ENCODE measurements at places on chromosomes 3 and 15. TPM values are rescaled to one million over a fixed set of nuclear protein-coding genes. Genes with fewer than 3 reads are reported as not detected.
A peak's percentile ranks its signal among the peaks of the same experiment; 100 is the strongest.

DNA sequence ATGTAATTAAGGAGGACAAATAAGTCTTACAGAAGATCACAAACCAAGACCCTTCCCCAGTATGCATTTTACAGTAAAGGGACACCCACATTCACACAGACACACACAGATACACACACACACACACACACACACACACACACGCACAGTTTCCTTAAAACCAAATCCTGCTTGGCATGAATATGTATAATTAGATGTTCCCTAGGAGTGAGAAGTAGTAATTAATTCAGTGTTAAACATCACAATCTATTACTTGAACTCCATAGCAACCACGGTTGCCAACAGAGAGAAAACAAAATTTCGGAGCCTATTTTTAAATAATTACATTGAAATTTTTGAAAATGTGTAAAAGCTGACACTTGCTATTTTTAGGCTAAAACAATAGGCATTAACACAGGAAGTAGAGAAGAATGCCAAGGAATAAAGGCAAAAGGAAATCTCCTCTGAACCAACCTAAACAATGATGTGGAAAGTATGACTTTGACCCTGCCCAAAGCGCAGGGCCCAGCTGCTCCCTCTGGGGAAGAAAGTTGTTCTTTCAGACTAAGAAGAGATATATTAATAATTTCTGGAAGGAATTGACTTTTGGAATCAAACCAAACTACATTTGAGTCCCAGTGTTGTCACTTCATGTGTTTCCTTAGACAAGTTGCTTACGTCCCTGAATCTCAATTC, 215.3 kb downstream of the CPNE4 start:
- no peak for DNase-seq

GRCh38 chr3:65886391-65886790, 152.3 kb downstream of the MAGI1 start:
- no peak for DNase-seq

The PEX11A gene
- 3.8 TPM for total RNA-seq

DNA sequence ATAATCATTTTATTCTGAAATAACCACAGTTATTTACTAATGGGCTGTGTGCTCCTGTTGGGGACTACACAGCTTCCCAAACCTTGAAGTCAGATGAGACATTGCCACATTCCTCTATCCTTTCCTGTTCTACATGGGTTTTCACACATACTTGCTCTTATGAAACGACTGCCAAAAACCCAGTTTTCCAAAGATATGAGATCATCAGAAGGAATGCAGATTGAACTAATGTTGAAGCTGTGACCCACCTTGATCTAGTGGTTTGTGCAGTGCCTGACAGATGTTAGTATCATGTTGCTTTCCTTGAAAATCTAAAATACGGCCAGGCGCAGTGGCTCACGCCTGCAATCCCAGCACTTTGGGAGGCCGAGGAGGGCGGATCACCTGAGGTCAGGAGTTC, 144.6 kb downstream of the VGLL4 start:
- DNase-seq = no peak

The OR5K2 gene
- total RNA-seq = not detected

The ALDH1A2 gene
- total RNA-seq = 0.86 TPM

The HPS3 gene
- 35.8 TPM for total RNA-seq

- no peak for DNase-seq
Observed at GRCh38 chr3:162428192-162428591, 931.6 kb downstream of the OTOL1 start.

DNA sequence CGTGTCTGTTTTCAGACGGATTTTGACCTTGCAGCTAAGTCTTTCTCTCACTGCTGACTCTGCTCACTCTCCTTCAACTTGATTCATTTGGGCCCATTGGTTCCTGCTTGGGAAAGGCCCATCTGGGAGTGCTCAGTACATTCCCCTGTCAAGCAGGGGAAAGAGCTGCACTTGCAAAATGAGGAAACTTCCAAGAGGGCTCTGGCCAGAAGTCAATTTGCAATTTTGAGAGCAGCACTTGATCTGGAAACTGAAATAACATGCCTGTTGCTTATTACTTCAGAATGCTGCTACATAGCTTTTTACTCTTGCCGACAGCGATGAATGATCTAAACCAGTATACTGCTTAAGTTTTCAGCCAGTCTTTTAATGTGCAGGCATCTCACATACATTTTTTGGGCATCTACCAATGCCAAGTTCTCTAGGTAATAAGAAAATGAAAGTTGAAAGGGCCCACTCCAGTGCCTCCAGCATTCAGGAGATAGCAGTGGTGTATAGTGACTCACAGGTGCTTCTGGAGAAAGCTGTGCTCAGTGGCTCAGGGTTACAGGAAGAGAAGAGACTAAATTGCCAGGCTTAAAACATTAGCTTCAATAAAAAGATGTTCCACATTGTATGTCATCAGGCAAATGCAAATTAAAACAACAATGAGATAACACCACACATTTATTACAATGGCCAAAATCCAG, 70.1 kb upstream of the RORA start:
- no peak for DNase-seq

DNA sequence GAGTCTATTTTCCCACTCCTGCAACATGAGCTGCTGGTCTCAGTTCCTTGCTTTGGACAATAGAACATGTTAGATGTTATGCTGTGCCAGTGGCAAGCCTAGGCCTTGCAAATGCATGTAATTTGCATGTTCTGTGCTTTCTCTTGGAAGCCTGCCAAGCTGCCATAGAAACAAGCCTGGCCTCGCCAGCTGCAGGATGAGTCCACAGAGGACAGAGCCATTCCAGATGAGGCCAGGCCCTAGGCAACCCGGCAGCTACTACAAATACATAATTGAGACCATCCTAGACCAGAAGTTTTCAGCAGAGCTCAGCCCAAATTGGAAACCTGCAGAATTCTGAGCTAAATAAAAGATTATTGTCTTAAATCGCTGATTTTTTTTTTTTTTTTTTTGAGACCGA, 39.6 kb downstream of the TRIM69 start:
- DNase-seq = no peak

DNA sequence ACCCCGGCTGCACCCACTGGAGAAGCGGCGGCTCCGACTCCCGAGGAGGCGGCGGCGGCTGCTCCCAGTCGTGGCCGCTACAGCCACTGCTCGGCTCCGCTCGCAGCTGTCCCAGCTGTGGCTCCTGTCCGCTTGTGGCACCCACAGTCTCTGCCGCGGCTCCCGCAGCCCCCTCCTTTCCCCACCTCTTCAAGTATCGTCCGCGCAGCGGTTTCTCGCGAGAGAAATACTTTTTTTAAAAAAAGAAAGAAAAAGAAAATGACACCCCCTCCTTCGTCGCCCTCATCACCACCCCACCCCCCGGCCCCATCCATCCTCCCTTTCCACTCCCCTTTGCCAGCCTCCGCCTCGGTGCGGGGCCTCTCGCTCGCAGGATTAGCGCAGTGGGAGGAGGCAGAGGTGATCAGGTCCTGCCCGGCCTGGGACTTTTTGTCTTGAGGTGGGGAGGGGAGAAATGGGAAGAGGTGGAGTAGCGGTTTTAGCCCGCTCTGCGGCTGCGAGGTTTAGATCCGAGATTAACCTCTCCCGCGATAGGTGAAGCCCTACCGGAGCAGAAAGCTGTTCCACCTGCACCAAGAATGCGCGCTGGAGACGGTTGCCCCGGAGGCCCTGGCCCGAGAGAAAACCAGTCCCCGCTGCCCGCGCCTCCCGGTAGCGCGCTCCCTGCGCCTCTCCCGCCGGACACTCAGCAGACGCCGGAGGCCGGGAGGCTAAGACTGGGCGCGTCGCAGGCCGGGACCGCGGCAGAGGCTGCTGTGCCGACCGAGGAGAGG, at the start of gene FBN1:
FBN1 (minus strand) TSS at position 152 of the 773 bp plus-strand sequence. CDS start 940 bp downstream, outside the sequence.
- peak; percentile 55 for DNase-seq

The LZTFL1 gene
- 8.0 TPM for total RNA-seq

DNA sequence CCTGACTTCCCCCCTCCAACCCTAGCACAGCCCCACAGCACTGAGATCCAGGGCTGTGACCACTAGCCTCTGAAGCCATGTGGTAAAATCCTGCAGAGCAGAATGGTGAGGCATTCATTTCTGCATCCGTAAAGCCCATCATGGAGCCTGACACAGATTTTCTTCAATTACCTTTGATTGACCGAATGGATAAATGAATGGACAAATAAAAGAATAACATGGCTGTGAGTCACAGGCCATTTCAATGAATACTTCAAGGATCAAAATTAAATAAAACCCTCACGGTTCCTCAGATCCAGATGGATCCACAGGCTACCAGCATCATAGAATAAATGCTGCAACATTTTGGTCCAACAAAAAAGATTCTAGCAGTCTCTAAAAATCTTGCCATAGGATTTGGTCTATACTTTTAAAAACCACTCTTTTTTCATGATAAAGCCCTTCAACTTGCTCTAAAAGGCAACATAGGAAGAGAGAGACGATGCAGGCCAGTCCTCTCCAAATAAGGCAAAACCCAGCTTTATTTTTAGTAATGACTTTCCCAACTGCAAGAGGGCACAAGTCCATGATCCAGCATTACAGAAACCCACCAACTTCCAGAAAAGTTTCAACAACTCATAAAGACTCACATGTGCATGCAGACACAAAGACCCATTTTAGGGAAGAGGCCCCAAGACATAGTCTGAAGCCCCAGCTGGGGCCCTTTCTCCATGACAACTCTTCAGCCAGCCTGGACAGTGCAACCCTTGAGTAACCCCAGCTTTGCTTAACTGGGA, 52.4 kb upstream of the MRPS22 start:
- DNase-seq = no peak

- DNase-seq = no peak
Observed at GRCh38 chr15:63851431-63851830, 17.7 kb upstream of the HERC1 start.

The WDR93 gene
- not detected for total RNA-seq

DNA sequence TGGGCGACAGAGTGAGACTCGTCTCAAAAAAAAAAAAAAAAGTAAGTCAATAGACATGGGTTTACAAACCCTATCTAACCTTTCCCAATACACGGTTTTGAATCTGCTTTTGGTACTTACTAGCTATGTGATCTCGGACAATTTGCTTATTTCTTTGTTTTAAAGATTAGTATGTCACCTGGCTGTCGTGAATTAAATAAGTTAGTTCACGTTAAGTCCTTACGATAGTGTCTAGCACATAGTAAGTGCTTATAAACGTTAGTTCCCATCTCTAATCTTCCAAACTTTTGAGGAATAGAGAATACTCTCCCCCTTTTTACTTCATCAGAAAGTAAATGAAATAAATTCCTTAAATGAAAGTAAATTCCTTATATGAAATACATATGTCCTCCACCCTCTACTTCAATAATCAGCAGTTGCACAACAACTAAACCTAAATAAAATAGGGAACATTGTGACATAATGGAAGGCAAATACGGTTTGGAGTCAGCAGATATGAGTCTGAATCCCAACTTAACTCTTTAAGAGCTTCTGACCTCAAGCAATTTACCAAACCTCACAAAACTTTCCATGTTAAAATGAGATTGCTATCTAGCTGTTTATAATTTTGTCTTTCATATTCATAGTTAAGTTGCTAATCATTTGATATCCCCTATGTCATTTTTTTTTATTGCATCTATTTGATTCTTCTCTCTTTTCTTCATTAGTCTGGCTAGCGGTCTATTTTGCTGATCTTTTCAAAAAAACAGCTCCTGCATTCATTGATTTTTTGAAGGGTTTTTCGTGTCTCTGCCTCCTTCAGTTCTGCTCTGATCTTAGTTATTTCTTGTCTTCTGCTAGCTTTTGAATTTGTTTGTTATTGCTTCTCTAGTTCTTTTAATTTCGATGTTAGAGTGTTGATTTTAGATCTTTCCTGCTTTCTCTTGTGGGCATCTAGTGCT, 134.6 kb downstream of the PEAK1 start:
- DNase-seq = no peak

DNA sequence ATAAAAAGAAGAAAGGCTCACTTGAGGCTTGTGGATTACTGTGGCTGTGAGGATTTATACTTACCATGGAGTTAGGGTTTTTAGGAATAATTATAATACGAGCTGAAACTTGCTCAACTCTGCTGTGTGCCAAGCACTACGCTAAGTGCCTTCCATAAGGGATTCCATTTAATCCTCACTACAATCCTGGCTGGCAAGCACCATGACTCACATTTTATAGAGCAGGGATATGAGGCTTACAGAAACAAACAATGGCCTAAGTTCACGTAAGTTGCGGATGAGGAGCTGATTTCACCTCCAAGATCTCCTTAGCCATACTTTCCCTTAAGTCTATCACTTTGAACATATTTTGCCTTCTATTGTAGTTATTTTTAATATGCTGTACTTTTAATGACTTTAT, 43.9 kb upstream of the ARL8B start:
- no peak for DNase-seq

- DNase-seq = no peak
Observed at GRCh38 chr3:190558796-190559195, 44.9 kb downstream of the IL1RAP start.

- no peak for DNase-seq
Observed at GRCh38 chr3:154690413-154690812, 260.4 kb upstream of the GPR149 start.

- DNase-seq = no peak
Observed at GRCh38 chr3:127556565-127556964, 34.0 kb downstream of the TPRA1 start.

DNA sequence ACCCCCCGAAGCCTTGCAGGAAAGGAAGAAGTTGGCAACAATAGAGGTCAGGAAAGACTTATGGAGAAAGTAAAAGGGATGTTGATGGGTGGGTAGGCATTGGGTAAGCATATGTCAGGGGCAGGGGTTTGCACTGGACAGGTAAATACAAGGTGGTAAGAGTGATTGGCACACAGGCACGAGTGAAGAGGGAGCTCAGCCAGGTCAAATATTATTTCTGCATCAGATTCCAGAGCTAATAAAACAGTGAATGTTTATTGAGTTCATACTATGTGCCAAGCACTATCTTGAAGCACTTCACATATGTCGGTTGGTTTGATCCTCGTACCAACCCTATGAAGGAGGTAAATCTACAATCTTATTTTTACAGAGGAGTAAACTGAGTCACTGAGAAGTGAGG, 6.6 kb downstream of the CLSTN2 start:
- DNase-seq = no peak

The XIRP1 gene
- not detected for total RNA-seq

The TLR9 gene
- total RNA-seq = 2.0 TPM

GRCh38 chr3:153749070-153749610, 372.1 kb upstream of the ARHGEF26 start:
- DNase-seq = no peak

DNA sequence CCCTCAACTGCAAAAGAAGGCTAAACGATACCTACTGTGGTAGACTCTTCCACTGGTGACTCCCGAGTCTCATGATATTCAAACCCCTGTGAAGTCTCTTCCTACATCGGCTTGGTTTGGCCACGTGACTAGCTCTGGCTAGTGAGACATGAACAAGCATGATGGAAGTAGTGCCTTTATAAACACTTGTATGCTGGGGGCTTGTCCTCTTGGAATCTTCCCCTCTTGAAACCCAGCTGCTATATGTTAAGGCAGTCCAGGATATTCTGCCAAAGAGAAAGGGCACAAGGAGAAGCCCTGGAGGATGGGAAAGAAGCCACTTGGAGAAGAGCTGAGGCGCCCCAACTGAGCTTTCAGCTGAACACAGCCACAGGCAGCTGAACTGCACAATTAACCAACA, 16.4 kb downstream of the RBP1 start:
- no peak for DNase-seq

Measured in activated naive CD8-positive, alpha-beta T cell treated with anti-CD3 and anti-CD28 coated beads, Interleukin-2, amount 10 ng/mL, durations not matched to agents 7 days and 5 days (primary cell).